Activated CD8-positive, alpha-beta T cell treated with anti-CD3 and anti-CD28 coated beads, Interleukin-2, amount 10 ng/mL, durations not matched to agents 7 days and 5 days (primary cell): ENCODE measurements at places on chromosomes 2 and 18.

DNA sequence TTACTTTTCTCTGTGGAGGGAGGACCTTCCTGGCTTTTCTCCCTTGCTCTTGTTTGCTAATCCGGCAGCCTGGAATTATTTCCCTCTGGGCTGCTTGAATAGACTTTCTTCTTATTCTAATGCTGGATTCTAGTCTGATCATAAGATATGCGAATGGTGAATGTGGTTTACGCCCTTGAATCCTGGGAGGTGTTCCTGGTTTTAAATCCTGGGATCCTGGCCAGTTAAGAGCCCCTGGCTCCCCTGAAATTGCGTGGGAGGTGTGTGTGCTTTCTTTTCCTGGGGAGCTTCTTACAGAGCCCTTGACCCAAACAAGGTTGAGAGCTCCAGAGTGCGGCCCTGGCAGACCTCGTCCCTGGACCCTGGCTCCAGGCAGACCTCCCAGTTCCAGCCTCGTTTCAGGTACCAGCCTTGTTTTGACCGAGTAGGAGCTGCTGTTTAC is 2.8 kb downstream of the SH3BP4 start:
- DNase-seq: no peak

GRCh38 chr2:132668189-132668823 is 1.7 kb downstream of the LYPD1 start:
- no peak for DNase-seq

GRCh38 chr2:121073320-121074210 is 211.4 kb downstream of the TFCP2L1 start:
- DNase-seq: no peak

DNA sequence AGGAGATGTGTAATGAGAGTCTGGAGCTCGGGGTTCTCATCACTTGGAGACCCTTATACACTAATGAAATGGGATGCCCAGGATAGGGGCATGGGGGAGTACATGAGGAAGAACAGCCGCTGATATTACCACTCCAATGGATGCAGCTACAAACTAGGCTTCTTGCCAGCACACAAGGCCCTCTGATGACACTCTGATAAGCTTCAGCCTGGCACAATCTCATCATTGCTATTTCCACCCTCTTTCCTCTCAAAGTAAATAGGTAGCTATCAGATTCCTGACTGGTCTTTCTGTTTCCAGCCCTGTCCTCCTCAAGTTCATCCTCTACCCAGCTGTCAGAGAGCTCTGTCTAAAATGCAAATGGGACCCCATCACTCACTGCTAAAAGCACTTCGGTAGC is 103.0 kb downstream of the GPR39 start:
- DNase-seq: no peak

- DNase-seq: no peak
These were observed 37.5 kb upstream of the CYP26B1 start for GRCh38 chr2:72185206-72185605.

DNA sequence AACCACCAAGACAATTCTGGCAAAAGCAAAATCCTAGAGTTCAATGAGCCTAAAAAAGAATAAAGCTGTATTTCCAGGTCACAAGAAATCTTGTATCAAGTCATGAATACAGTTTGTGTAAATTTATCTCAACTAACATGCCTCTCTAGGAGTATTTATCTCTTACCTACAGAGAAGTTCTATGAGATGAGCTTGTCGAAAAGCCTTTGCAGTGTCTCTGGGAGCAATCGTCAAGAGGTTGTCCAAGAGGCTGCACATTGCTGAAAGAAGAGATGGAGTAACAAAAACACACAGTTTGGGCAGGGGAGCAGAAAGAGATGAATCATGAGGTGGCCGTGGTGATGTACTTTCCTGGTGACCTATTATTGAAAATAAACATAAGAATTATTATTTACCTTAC is 112.0 kb upstream of the CD226 start:
- no peak for DNase-seq

- DNase-seq: no peak
These were observed 15.6 kb downstream of the TMEM127 start for GRCh38 chr2:96250188-96250587.

DNA sequence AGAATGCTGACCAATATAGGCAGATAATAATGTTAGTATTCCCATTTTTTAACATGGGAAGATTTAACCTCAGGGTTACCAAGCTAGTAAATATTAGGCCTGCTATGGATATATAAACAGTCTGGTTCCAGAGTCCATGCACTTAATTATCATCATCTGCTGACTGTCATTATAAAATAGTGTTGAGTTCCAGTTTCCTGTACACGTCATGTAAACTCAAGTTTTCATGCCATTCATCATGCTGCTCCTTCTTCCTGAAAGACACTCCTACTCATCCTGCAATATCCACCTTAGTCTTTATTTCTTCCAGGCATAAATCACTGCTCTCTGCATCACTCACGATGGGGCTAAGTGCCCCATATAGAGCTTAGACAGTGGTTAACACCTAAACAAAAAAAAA is 420.8 kb upstream of the SPHKAP start:
- DNase-seq: no peak

DNA sequence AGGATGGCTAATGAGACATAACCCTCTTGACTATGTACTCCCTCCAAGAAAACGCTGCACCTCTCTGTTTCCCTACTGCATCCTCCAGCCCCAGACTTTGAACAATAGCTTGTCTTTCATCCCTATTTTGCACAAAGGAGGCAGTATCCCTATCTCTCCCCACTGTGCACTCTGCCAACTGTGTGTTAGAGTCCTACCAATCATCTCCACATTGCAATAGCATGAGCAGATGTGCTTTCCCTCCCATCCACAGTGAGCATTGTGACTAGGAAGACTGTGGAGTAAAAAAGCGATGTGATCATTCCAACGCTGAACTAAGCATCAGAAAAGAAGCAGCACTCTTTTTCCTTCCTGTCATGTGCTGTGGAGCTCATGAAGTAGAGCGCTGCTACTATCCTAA is 206.3 kb upstream of the GULP1 start:
- DNase-seq: no peak

DNA sequence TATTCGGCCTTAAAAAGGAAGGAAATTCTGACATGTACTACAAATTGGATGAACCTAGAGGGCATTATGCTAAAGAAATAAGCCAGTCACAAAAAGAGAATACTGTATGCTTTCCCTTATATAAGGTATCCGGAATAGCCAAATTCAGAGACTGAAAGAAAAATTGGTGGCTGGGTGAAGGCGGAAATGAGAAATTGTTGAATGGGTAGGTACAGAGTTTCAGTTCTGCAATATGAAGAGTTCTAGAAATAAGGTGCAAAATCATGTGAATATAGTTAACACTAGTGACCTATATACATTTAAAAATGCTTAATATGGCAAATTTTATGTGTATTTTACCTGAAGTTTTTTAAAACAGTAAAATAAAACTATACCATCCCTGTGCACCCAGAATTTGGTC is 43.1 kb downstream of the RMP24 start:
- no peak for DNase-seq

GRCh38 chr2:16642088-16642487 is 23.5 kb downstream of the CYRIA start:
- no peak for DNase-seq

GRCh38 chr18:8969639-8970390 is 132.7 kb upstream of the NDUFV2 start:
- no peak for DNase-seq

- DNase-seq: no peak
These were observed 69.1 kb upstream of the TCF7L1 start for GRCh38 chr2:85063981-85064599.

DNA sequence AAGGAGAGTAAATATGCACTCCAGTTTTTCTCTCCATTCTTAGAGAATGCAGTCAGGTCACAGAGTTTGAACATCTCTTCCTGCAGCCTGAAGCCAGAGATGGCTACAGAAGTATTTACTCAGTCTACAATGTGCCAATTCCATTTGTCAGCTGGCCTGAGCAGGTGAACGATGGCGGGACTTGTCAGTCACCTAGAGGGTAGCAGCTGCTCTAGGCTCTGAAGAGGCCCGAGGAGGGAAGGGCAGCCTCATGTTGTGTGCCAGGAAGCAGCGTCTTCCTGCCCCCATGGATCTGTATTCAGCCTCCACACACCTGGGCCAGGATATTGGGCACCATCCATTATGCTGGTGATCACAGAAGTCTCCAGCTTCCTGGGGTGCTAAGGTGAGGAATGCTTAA is 316.7 kb upstream of the CHAC2 start:
- no peak for DNase-seq

GRCh38 chr2:587087-587960 is 89.9 kb downstream of the TMEM18 start:
- no peak for DNase-seq

- DNase-seq: no peak
These were observed 14.0 kb upstream of the NTSR2 start for GRCh38 chr2:11683966-11684365.

- no peak for DNase-seq
These were observed 268.3 kb upstream of the CDH20 start for GRCh38 chr18:61064911-61065310.

DNA sequence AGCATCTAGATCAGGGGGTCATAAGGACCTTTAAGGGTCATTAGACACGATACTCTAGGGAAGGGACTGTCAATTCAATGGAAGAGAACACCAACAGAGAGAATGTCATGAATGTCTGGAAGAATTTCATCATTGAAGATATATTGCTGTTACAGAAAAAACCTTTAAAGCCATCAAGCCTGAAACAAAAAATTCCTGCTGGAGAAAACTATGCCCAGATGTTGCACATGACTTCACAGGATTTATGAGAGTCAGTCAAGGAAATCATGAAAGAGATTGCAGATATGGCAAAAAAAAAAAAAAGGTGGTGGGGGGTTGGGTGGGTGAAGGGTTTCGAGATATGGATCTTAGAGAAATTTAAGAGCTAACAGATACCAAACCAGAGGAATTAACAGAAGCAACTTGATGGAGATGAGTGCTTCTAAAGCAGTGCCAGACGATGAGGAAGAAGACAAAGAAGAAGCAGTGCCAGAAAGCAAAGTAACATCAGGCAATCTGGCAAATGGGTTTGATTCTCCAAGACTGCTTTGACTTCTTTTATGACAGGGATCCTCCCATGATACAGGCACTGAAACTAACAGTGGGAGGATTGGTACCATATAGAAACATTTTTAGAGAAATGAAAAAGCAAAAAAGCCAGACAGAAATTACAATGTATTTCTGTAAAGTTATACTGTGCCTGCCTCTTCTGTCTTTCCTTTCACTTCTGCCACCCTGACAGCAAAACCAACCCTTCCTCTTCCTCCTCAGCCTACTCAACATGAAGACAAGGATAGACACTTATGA is 28.5 kb downstream of the MAP4K3 start:
- DNase-seq: no peak

GRCh38 chr18:28005164-28005563 is 171.8 kb downstream of the CDH2 start:
- no peak for DNase-seq

GRCh38 chr2:173448938-173449471 is 94.3 kb downstream of the CDCA7 start:
- DNase-seq: peak; percentile 75

- no peak for DNase-seq
These were observed 131.4 kb downstream of the CDH20 start for GRCh38 chr18:61464551-61465142.

DNA sequence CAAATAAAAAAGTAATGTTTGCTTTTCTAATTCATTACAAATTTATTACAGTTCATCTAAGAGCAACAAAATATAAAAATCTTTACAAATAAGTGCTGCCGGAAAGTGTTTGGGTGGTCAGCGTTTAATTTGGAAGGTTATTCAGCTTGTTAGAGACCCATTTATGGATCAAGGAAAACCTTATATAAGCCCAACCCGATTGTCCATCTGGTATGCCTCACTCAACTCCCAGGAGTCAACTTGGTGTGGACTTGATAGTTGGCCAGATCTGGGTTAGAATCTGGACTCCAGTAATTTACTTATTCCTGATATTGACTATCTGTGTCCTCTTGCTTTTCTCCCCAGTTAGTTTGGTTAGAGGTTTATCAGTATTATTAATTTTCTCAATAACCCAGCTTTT is 106.2 kb downstream of the KCTD1 start:
- DNase-seq: no peak

- no peak for DNase-seq
These were observed 24.0 kb downstream of the CFAP210 start for GRCh38 chr2:169670215-169670651.

- no peak for DNase-seq
These were observed 254.3 kb downstream of the METTL4 start for GRCh38 chr18:2316751-2317696.

DNA sequence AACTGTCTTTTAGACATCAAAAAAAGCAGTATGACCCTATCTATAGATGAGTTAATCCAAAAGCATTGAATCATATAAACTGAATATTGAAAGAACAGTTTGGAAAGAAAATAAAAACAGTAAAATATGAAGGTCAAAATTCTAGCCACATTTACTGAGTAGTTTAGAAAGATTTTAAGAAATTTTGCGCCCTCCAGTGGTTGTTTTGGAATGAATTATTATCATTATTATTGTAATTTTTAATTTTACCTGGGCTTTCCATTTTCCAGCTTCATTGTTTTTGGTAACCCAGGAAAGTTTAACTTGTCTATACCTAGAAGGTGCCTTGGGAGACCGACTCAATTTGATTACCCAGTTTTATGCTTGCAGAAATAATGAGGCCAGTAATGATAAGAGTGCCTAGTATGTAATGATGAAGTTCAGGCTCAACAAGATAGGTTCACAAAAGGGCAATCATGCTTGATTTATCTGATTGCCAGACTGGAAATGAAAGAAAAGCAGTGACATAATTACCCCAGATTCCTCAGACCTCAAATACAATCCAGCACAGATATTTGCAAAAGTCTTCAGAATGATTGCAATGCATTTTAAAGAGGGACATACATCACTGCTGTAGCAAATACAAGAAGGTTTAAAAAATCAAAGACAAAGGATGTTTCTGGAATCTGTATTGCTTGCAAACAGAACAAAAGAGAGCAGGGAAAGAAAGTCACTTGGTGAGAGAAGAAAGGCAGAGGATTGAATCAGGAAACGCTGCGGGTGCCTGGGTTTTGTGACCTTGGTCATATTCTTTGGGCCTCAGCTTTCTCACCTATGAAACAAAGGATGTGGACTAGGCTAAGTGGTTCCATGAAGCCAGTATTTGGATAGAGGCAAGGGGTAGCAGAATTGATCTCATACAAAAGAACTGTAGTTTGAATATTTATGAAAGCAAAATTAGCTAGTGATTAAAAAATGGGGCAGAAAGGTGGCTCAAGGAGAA is 153.8 kb downstream of the MAP2 start:
- DNase-seq: no peak

DNA sequence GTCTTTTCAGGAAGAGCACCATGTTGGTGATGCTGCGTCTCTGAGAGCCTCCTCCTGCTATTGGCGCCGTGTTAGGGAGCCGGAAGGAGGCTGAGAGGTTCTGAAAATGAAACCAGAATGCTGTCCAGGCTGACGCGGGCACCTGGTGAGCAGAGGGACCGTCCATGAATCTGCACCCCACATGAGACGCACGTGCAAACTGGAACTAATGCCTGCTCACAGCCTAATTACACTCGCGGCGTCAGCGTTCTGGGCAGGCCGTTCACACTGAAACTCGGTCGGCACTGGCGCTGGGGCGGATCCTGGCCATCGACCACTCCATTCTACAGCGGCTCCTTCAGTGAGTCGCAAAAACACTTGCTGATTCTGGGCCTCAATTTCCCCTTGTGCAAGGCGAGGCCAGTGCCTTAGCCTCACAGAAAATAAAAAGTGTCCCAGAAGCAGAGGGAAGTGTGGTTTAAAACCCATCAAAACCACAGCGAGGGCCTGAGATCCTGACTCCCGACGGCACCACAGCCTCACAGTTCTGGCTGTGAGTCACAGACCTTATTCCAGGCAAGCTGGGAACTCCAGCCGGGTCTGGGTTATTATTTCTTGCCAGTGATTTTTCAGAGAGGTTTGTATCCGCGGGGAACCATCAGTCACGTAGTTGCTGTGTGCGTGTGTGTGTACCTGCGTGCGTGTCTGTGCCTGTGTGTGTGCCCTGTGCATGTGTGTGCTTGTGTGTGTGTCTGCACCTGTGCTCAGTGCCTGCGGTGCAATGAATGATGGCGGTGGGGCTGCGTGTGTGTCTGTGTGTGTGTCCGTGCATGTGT is 49.1 kb upstream of the CTDP1 start:
- no peak for DNase-seq
